NCI-H187 (cell line): ENCODE measurements at places on chromosomes 2 and 18.

DNA sequence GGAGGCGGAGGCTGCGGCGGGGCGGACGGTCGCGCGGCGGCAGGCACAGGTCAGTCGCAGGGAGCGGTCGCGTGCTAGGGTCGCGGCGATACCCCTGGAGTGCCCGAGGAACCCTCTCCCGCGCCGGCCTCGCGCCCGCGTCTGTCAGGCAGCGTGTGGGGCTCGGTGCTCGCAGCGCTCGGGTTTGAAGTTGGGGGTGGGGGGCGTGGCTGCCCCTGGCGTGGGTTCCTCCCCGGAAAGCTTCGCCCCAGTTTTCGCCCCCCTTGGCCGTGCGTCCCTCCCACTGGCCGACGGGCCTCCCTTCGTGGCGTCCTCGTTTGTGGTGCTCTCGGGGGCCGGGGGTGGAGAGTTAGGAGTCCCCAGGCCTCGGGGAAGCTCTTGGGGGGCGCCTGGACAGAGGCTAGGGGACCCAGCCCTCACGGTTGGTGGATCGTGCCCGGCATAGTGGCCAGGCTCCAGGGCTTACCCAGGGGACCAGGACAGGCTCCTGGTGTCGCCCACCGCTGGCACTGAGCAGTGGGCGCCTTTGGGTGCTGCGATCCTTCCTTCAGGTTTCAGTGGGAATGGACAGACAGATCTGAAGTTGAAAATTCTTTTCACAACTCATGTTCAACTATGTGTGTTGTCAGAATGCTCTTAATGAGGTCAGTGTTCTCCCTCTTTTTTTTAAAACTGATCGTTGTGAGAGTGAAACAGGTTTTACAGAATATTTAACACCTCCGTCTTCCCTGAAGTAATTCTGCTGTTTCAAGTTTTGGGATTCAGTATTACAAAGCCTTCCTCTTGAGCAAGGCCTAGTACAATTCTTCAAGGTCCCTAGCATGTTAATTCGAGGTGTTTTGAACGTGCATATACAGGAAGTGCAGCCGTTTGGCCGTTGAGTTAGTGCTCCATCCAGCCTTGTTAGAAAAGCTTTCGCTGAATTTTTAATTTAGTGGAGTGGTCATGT lies 604 bp downstream of the RALBP1 start:
- DNase-seq = no peak

GRCh38 chr2:138365581-138365980 lies 136.0 kb upstream of the SPOPL start:
- no peak for DNase-seq

DNA sequence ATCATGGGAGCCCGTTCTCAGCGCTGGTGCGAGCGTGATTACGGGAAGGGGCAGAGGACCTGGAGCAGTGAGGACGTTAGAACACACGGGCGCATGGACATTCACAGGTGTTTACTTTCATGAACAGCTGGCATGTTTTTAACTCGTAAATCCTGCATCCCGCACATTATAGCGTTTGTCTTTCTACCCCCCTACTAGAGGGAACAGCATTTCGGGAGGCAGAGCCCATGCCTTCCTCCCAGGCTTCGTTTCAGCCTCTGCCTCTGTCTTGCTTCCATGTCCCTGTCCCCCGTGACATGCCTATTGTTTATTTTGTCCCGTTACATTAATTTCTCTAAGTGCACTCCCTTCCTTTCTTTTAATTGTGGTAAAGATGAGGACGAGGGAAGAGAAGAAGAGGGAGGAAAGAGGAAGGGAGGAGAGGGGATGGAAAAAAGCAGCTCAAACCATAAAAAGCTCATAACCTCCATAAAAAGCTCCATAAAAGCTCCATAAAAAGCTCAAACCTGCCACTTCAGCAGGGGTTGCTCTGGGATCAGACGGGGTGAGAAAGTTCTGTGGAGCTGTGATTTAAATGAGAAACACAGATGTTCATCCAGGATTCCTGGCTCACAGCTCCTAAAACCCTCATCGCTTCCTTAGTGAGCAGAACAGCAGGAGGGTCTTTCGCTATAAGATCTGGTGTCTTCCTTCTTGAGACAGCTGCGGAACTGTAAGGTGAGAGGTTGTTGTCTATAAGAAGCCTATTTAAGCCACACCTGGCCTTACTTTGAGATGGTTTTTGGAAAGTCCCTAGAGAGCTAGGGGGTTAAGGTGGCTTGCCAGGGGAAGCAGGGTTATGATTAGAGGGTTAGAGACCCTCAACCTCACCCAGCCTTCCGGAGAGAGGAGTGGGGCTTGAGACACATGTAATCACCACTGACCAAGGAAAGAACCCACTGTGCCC lies 66.6 kb upstream of the SNTG2 start:
- DNase-seq = no peak

- no peak for DNase-seq
Measured at GRCh38 chr2:84700006-84700405, 180.9 kb downstream of the TRABD2A start.

GRCh38 chr2:14401873-14402272 lies 230.6 kb upstream of the LRATD1 start:
- peak; percentile 98 for DNase-seq

- DNase-seq = no peak
Measured at GRCh38 chr2:155377266-155377680, 678.8 kb downstream of the KCNJ3 start.

GRCh38 chr2:75607988-75608683 lies 38.4 kb upstream of the MRPL19 start:
- no peak for DNase-seq

DNA sequence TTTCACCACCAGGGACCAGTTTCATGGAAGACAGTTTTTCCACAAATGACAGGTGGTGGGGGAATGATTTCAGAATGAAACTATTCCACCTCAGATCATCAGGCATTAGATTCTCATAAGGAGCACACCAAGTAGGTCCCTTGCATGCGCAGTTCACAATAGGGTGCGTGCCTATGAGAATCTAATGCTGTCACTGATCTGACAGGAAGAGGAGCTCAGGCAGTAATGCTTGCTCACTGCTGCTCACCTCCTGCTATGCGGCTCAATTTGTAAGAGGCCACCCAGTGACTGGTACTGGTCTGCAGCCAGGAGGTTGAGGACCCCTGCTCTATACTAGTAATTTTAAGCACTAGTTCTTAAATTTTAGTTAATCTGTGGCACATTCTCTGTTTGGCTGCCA lies 107.8 kb downstream of the IKZF2 start:
- no peak for DNase-seq

- DNase-seq = no peak
Measured at GRCh38 chr18:28167835-28168349, 9.0 kb downstream of the CDH2 start.

DNA sequence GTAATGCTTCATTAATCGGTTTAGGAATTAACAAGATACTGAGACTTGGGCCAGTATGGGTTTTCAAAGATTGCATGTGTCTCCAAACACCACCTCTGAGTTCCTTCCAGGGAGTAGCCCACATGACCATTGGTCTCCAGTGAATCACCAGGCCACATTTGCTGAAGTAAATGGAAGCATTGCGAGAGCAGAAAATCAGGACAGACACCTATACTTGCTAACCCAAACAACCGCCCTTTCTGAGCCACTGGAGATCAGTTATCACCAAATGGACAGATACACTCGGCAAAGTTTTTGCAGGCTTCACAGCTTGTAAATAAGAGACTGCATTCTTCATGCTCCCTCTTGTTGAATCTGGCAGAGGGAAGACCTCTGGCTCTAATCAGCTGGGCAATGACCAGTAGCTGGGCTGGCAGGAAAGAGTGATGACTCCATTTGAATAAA lies 40.9 kb downstream of the GATA6 start:
- DNase-seq = no peak

GRCh38 chr2:24926602-24927252 lies 6.7 kb upstream of the ADCY3 start:
- DNase-seq = no peak

DNA sequence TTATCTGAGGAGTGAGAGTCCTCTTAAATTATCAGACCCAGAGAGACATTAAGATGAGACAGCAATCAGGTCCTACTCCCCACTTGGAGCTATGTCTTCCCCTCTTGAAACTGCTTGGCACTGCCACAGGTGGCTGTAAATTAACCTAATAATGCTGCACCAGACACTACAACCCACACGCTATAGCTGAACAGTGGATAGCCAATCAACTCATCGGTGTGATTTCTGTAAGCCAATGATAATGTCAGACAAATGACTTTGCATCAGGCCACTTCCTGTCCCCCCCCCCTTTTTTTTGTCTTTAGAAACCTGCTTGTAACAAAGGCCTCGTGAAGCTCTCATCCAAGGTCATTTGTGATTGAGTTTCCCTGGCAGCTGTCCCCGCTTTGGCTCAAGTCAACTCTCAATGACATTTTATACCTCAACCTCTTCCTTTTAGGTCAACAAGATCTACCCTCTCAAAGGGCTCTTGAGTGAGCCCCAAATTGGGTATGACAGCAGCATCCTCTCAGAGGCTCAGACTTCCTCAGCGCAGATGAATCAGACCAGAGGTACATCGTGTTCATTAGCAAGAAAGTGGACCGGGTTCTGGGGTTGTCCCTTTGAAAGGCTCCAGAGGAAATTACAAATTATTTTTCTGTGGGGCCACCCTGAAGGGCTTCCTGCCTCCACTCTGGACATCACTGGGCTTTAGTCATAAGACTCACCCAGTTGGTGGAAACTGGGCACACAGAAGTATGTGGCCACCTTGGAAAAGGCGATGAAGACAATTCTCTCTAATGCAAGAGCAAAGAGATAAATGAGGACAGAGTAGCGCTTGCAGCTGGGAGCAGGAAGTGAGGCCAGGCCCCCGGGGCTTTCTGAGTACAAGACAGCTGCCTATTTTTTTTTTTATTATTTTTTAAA lies 73.6 kb downstream of the COPS8 start:
- no peak for DNase-seq

DNA sequence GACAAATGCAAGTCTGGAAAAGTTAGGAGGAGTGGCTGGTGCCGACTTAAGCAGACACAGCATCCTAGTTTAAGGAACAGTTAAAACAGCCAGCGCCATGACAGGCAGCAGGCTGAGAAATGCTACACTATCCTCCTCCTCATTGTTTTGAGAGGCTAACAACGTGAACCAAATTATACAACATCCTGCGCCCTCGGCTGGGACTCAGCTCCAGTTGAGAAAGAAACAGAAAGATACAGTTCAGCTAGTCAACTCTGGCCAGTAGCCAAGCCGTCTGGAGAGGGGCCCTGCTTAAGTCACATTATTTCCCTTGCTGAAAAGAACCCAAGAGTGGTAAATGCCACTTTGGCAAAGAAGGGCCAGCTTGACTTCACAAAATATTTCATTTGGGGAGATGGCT lies 90.2 kb downstream of the BCL11A start:
- DNase-seq = no peak

GRCh38 chr2:153387203-153387602 lies 91.4 kb downstream of the RPRM start:
- DNase-seq = no peak

DNA sequence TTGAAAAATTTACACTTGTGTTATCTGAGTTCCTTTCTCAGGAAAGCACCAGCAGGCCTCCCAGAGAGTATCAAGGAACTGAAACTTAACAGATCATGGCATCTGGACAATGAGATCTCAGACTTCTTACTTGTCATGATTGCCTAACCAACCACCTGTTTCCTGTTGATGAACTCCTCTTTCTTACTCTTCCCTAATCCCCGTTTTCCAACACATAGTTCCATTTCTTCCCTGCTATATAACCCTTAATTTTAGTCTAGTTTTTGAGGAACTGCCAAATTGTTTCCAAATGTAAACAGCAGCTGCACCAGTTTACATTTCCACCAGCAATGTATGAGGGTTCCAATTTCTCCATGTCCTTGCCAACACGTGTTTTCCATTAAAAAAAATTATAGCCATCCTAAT lies 6.1 kb upstream of the FAM171B start:
- no peak for DNase-seq

GRCh38 chr18:26082475-26082874 lies 7.9 kb downstream of the SS18 start:
- no peak for DNase-seq

- no peak for DNase-seq
Measured at GRCh38 chr2:32678825-32679224, 51.0 kb downstream of the TTC27 start.

DNA sequence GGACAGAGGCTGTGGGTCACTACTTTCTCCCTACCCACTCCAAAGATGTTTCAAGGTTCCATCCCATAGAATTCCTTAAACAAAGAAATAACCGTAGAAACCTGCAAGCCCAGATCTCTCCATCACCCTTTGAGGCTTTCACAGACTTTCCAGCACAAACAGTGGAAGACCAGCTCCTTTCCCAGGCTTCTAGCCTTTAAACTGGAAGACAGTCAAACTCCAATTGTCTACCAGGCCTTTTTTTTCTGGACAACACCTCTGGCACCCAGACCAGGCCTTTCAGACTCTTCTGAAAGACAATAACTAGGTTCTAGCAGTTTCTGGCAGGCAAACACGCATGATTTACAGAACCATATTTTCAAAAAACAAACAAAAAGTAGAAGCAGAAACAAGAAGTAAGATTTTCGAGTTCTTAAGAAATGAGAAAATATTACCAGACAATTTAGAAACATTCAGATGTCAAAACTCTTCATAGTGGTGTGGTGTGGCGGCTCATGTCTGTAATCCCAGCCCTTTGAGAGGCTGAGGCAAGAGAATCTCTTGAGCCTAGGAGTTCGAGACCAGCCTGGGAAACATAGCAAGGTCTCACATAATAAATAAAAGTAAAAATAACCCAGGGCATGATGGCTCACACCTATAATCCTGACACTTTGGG lies 106.8 kb upstream of the MSH2 start:
- no peak for DNase-seq

DNA sequence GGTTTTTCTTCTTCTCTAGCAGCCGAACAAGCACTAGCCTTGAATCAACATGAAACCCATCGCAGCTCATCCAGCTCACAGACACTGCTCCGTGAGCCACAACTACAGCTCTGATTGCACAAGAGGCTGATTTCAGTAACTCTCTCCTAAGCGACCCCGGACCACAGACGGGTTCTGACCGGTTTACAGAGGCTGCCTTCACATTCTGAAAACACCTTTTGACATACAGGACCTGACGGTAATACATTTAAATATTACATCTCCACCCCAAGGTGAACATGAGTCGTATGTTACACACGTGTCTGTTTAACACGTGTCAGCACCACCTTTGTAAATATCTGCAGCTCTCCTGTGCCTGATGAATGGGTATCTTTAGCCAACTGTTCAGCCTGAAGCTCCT lies 120.7 kb downstream of the TMEM18 start:
- no peak for DNase-seq

GRCh38 chr2:47065771-47066380 lies 89.2 kb downstream of the STPG4 start:
- no peak for DNase-seq

GRCh38 chr2:17813010-17813741 lies 3.1 kb upstream of the MSGN1 start:
- DNase-seq = no peak

DNA sequence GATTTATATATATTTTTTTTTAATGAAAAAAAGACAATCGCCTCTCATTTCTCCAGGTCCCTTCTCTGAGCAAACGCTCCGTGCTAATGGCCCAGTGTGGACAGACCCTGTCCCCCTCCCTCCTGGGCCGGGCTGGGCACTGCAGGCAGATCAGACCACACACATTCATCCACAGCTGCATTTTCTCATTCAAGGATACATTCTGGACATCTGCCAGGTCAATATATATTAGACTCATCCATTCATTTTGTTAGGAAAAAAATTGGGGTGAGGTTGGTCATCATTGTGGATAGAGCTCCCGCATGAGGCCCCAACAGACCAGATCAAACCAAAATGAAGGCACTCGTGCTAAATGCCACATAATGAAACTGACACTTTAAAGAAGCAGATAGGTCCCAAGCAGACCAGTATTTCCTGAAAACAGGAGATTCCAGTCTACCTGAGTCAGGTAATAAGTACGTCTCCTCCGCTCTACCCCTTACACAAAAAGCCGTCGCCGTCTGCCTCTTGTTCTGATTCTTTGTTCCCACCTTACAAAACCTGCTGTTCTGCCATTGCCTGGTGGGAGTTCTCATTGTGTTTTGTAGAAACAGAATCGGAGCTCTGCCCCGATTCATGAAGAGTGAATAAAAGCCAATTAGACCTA lies 15.4 kb upstream of the OTOS start:
- DNase-seq = no peak
